ENCODE measurements at places on chromosomes 7 and 10.

- DNase-seq: no peak
Measured at GRCh38 chr10:104424719-104425118, 71.1 kb downstream of the CFAP58 start.

GRCh38 chr10:104437226-104437625, 83.6 kb downstream of the CFAP58 start:
- DNase-seq: no peak

- DNase-seq: no peak
Measured at GRCh38 chr7:101924171-101924570, 106.7 kb downstream of the CUX1 start.

- DNase-seq: no peak
Measured at GRCh38 chr7:85896531-85896930, 709.7 kb upstream of the SEMA3D start.

DNA sequence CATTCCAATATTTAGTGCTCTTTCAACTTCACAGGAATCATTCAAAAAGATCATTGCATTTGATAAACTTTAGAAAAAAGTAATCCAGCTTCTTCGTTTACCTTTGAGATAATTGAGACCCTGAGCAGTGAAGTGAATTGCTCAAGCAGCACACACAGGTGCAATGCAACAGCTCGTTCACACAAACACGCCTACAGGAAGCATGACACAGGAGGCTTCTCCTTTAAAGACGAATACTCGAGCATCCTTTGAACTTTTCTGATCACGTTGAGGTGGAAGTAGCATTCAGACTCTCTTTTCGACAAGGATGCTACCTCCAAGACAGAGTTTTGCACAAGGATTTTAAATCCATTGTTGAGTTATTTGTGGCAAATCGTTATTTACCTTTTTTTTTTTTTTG, 18.0 kb upstream of the RSU1 start:
- no peak for DNase-seq

DNA sequence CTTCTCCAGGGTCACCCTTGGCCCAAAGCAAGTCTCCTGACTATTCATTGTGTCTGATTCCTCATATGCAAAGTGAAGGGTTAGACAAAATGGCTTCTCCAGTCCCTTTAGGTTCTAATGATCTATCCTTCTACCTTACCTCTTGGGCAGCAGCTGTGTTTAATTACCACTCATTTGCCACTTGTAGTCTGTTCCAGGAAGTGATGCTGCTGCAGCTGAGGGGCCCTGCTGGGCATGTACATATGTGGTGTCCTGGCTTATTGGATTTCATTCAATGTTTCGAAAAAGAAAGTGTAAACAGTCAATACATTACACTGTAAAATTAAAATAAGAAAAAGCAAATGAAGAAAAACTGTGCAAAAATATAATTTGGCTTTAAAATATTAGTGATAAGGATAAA, 36.6 kb downstream of the SCIN start:
- no peak for DNase-seq

GRCh38 chr7:44698046-44698580, 50.5 kb upstream of the ZMIZ2 start:
- DNase-seq: no peak
